Spinal cord (tissue), 10 donors: ENCODE measurements at places on chromosomes 13 and 19. TPM values are rescaled to one million over a fixed set of nuclear protein-coding genes. Genes with fewer than 3 reads are reported as not detected.

The FSD1 gene
- 34.4 TPM for total RNA-seq

The ZNF805 gene
- total RNA-seq = 29.3 TPM

The PSG7 gene
- total RNA-seq = not detected

The ZNF761 gene
- 13.4 TPM for total RNA-seq

The C19orf44 gene
- total RNA-seq = 3.7 TPM

The S1PR2 gene
- 4.4 TPM for total RNA-seq

The PSMD8 gene
- 177 TPM for total RNA-seq

The EML2 gene
- total RNA-seq = 37.6 TPM

The TPTE2 gene
- total RNA-seq = 0.28 TPM

The LILRA6 gene
- 0.99 TPM for total RNA-seq

The PCP2 gene
- not detected for total RNA-seq

The RFPL4AL1 gene
- not detected for total RNA-seq

The COX7A1 gene
- 5.8 TPM for total RNA-seq

The TNFSF9 gene
- total RNA-seq = 1.5 TPM

The ING1 gene
- 13.5 TPM for total RNA-seq

The PDE4A gene
- total RNA-seq = 4.2 TPM

The TMEM145 gene
- total RNA-seq = 40.9 TPM
